Stimulated activated CD4-positive, alpha-beta T cell treated with anti-CD3 and anti-CD28 coated beads, Interleukin-12 subunit alpha, Interleukin-12 subunit beta, amount 100 ng/mL, for 4 hours (primary cell): ENCODE measurements at places on chromosomes 16 and 17.

GRCh38 chr16:85234310-85235204, 122.3 kb upstream of the CIBAR2 start:
- no peak for DNase-seq

DNA sequence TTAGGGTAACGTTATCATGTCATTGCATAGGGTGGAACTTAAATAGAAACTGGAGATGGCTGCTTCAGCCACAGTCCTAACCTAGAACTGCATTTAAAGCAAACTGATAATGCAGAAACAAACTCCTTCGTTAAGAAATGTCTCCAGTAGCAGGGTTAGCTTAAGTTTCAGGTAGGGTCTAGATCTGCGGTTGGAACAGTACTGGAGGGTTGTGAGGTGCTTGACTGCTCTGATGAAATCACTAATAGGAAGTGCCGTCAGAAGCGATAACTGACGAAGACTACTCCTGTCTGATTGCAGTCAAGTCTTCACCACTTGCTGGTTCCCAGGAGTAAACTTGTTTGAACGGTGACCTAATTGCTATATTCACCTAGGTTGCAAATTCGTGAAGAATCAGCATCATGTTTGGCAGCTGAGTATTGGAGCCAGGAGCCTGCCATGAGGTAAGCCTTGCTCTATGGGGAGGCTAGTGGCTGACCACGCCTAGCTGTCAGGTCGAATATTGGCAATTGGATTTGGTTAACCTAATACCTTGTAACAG, 24.5 kb downstream of the TRPV2 start:
- no peak for DNase-seq

DNA sequence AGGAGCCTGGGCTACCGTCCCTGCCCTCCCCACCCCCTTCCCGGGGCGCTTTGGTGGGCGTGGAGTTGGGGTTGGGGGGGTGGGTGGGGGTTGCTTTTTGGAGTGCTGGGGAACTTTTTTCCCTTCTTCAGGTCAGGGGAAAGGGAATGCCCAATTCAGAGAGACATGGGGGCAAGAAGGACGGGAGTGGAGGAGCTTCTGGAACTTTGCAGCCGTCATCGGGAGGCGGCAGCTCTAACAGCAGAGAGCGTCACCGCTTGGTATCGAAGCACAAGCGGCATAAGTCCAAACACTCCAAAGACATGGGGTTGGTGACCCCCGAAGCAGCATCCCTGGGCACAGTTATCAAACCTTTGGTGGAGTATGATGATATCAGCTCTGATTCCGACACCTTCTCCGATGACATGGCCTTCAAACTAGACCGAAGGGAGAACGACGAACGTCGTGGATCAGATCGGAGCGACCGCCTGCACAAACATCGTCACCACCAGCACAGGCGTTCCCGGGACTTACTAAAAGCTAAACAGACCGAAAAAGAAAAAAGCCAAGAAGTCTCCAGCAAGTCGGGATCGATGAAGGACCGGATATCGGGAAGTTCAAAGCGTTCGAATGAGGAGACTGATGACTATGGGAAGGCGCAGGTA, 762 bp downstream of the CDK12 start:
- no peak for DNase-seq

- DNase-seq = no peak
Observed at GRCh38 chr17:31357839-31358394, 33.6 kb upstream of the RAB11FIP4 start.
